ENCODE measurements at places on chromosomes 13 and 19. TPM values are rescaled to one million over a fixed set of nuclear protein-coding genes. Genes with fewer than 3 reads are reported as not detected.

DNA sequence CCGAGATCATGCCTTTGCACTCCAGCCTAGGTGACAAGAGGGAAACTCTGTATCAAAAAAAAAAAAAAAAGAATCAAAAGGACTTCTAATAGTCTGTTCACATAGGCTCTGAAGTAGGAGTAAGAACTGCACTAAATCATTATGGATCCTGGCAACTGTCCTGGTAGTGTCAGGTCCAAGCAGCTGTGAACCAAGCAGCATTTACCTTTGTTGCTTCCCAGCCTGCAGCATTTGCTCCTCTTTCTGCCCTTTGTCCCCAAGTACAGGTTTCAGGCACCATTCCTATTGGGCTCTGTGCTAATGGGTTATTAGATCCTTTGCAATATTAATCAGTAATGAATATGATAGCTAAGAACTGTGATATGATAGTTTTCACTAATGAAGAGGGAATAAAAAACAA lies 77.4 kb upstream of the NBEA start:
- DNase-seq = no peak

DNA sequence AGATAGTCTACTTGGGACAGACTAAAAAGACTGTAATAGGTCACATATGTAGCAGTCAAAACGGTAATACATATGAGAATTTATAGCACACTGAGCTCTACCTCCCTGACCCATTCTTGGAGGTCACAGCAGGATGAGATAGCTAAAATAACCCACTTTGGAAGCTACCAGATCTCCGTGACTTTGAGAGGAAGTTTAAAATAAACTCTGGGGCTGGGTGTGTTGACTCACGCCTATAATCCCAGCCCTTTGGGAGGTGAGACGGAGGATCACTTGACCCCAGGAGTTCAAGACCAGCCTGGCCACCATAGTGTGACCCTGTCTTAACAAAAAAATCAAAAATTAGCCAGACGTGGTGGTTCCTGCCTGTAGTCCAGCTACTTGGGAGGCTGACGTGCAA lies 45.3 kb downstream of the DHRS12 start:
- no peak for DNase-seq

GRCh38 chr13:67283637-67284036 lies 53.5 kb upstream of the PCDH9 start:
- no peak for DNase-seq

DNA sequence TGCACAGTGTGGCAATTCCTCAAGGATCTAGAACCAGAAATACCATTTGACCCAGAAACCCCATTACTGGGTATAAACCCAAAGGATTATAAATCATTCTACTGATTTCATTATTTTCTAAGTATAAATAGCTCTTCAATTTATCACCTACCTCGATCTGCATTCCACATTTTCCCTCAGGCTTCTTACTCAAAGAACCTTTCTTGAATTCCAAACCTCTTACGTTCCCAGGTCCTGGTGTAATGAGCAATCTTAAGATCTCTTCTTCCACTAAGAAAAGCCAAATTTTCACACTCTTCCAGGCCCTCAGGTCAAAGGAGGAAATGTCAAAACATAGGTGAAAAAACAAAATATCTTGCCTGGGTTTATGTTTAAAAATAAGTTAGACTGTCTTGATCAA lies 237.3 kb upstream of the GPC6 start:
- DNase-seq = no peak

DNA sequence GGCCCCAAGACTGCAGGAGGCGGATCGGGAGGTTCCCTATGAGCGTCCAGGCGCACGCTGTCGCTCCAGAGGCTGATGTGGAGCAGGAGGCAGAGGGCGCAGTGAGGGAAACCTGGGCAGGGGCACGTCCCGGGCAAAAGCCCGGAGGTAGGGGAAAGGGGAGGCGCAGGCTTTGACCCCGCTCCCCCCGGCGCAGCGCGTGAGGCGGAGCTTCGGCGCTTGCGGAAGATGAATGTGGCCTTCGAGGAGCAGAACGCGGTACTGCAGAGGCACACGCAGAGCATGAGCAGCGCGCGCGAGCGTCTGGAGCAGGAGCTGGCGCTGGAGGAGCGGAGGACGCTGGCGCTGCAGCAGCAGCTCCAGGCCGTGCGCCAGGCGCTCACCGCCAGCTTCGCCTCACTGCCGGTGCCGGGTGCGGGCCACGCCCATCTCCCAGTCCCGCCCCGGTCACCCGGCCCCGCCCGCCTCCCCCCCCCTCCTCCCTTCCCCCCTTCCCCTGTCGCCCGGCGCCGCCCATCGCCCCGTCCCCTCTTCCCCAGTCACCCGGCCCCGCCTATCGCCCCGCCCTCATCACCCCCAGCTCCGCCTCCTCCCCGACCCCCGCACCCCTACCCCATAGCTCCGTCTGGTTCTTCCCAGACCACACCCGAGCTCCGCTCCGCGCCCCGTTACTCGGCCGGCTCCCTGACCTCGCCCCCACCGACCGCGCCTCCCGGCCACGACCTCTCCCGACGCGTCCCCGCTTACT lies 4.1 kb downstream of the HMG20B start:
- DNase-seq = peak; percentile 68

EXOC3L2 gene
- 7.8 TPM for total RNA-seq

GRCh38 chr13:94343243-94343585 lies 136.3 kb downstream of the DCT start:
- DNase-seq = no peak

DNA sequence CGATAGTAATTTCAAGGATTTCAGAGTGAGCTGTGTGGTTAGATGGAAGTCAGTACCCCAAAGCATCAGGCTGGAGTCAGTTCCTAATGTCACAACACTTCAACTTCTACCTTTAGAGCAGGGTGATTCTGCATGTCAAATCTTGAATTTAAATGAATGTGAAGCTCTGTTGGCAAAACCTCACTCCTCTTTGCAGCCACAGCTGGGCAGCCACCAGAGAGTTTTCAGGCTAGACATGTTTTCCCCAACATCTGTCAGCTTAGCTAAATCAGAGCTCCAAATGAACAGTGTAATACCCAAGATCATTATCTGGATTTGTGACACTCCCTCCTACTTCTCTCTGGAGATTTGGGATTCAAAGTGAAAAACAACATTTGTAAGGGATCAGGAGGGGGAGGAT lies 33.7 kb upstream of the OLFM4 start:
- no peak for DNase-seq

DNA sequence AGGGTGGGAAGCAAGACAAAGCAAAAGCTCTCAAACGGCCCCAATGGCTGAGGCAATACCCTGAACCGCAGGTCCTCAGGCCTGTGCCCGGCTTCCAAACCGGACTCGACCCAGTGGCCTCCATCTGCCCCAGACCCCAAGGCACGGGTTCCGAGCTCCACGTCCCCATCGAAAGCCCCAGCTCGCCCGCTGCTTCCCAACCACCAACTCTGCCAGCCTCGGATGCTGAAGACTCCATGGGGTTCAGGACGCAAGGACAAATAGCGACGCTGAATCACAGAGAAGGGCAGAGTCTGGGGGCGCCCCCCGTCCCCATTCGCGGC lies 559 bp downstream of the POLR2E start:
- no peak for DNase-seq

ZNF439 gene
- 16.3 TPM for total RNA-seq

GRCh38 chr19:33514885-33515551 lies 6.6 kb downstream of the PEPD start:
- peak; percentile 48 for DNase-seq

- peak; percentile 89 for DNase-seq
These were observed 6.0 kb downstream of the SYCE2 start for GRCh38 chr19:12913011-12913561.

DNA sequence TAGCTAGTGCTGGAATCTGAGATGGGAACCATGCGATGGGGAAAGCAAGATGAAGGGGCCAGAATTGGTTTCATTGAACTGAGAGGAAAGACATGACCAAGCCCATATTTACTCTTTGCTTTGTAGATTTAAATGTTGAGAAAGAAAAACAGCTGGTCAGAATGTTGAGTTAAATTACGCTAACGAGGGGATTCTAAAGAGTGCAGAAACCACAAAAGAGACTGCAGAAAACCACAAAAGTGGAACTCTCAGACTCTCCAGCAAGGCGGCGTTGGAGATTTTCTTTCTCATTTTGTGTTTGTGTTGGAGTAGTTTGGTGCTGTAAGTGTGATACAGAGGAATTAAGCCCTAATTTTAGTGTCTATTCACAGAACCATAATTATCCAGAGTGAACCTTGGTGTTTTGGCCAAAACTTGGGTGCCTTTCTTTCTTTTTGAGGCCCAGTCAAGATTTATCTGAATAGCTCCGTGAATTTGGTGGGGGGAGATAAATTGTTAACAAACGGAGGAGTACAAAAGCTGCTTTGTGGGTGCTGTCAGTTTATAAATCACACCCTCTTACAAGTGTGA lies 26.3 kb downstream of the SAE1 start:
- DNase-seq = no peak

GRCh38 chr13:46179969-46180763 lies 1.8 kb downstream of the LCP1 start:
- DNase-seq = no peak

- DNase-seq = no peak
These were observed 15.3 kb upstream of the COLGALT1 start for GRCh38 chr19:17540174-17540573.

TBXA2R gene
- 1.3 TPM for total RNA-seq

PRRG2 gene
- 8.9 TPM for total RNA-seq

GRCh38 chr19:41994521-41994971 lies 516 bp upstream of the ATP1A3 start:
- no peak for DNase-seq

DNA sequence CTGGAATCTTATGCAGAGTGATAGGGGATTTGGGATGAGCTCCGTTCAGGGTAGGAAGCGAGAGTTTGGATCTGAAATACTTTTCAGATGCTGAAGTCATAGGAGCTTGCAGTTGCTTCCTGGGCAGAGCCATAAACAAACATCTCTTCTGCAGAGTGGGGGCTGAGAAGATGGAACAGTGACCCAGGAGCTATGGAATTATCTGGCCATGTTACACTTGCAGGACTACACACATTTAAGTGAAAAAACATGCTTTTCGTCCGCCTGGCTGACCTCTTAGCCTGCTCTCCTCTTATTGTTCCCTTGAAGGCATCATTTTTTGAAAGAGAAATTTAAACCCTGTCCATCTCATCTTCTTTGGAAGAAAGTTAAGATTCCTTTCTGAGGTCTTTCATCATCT lies 40.7 kb downstream of the PSG11 start:
- no peak for DNase-seq

TMEM91 gene
- 10.9 TPM for total RNA-seq

ZNF324 gene
- total RNA-seq = 27.0 TPM

DNA sequence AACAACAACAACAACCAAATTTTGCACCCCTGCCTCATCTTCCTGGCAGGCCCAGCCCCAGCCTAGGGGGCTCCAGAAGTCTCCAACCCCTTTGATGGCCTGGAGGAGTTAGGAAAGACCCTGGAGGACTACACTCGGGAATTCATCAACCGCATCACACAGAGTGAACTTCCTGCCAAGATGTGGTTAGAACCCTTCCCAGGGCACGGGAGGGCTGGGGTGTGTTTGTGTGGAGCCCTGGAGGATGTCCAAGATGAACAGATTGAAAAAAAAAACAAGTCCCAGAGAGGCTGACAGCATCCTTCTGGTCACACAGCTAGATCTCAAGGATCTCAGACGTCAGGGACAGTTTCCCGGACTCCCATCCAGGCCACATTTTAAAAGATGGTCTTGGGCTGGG lies 13.3 kb downstream of the APOC1 start:
- DNase-seq = no peak

- no peak for DNase-seq
These were observed 19.2 kb downstream of the PNMA8A start for GRCh38 chr19:46452186-46452585.

SBK3 gene
- total RNA-seq = not detected

IZUMO2 gene
- total RNA-seq = not detected

GRCh38 chr13:75480671-75481175 lies 1.2 kb downstream of the TBC1D4 start:
- DNase-seq = peak; percentile 87

DNA sequence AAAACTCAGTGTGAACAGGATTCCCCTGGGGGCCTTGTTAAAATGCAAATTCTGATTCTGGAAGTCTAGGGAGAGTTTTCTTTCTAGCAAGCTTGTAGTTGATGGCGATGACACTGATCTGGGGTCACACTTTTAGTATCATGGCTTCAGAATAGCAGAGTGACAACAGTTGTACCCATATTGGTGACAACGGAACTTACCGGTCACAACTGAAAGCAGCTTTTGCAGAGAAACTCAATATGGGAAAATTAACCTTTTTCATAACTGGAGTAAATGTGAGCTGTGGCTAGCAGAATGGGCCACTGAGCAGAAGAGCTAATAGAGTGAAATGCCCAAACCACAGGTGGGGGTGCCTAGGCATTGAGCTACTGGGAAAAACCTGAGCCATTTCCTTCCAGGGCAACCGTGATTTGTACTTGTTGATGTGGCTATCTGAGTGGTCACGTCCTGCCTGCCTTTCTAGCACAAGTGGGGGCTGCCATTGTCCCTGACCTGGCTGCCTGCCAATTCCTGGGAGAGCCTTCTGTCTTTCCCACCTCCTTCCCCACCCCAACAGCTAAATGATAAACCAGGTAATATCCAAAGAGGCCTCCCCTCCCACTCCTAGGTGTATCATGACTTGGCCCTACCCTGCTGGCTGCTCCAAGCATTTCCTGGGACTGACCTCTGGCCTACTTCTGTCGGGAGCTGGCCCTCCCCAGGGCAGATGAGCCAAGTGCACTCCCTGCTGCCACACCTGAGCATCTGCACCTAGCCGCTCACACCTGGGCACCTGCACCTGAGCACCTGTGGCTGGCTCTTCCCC lies 1.7 kb upstream of the SLC10A2 start:
- no peak for DNase-seq

DNA sequence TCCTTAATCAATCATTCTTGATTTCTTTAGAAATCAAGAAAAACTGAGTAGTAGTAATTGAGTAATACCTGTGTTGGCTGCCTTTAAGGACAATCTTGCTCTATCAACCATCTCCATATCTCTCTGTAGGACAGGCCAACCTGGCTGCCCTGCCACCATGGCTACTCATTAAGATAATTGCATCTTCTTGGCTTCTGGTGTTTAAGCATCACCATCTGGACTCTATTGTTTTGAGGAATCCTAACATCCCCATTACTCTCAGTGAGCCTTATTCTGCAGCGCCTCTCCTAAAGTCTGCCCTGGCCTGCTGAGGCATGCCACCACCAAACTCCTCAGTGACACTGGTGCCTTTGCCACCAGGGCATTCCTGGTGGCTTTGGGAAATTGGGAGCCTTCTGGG lies 442.6 kb upstream of the ZNF507 start:
- no peak for DNase-seq

- DNase-seq = no peak
These were observed 425 bp upstream of the COLGALT1 start for GRCh38 chr19:17554968-17555479.

DNA sequence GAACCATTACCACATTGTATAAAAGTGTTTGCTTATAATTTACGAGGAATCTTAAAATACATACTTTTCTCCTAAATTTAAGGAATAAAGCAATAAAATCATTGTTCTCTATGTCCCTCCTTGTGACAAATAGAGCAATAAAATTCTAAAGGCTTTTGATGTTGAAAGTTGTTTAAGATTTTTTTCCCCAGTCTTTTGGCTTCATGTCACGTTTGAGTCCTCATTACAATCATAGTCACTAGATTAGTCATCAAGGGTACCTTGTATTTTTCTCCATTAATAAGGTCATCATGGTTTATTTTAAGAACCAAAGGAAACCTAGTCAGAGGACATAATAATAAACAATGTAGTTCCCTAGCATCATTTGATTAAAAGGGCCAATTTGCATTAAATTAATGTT lies 3.2 kb downstream of the WBP4 start:
- DNase-seq = no peak

All from thyroid gland (tissue), 4 donors.